Activated CD4-positive, alpha-beta T cell treated with anti-CD3 and anti-CD28 coated beads for 1 hour (primary cell): ENCODE measurements at places on chromosomes 2 and 18.

DNA sequence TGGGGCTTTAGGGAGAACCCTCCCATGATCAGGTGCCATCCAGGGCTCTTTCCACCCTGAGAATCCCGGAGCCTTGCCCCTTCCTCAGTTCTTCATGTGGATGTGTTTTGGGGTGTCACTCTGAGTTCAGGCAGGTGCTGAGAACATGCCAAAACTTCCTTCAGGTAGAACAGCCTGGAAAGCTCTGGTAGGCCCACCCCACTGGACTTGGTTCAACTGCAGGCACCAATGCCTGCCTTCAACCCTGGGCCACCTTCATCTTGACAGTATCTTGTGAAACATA is 85.8 kb downstream of the EPAS1 start:
- no peak for DNase-seq

DNA sequence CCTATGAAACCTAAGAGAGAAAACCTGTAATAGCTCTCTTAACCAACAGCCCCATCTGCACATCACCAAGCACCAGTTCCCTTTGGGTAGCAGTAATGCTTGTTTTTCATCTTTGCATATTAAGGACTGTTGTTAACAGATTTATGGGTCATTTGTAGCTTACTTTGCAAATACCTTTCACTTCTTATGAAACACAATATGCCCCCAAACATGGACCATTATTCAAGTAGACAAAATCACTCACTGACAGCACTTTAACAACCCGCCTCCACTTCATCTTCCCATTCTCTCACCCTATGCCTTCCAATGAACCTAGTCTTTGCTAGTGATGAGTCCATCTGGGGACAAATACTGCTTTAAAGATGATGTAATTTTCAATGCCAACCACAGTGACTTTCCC is 64.4 kb downstream of the GFPT1 start:
- DNase-seq: no peak

GRCh38 chr2:164242409-164242808 is 378.9 kb downstream of the GRB14 start:
- no peak for DNase-seq

DNA sequence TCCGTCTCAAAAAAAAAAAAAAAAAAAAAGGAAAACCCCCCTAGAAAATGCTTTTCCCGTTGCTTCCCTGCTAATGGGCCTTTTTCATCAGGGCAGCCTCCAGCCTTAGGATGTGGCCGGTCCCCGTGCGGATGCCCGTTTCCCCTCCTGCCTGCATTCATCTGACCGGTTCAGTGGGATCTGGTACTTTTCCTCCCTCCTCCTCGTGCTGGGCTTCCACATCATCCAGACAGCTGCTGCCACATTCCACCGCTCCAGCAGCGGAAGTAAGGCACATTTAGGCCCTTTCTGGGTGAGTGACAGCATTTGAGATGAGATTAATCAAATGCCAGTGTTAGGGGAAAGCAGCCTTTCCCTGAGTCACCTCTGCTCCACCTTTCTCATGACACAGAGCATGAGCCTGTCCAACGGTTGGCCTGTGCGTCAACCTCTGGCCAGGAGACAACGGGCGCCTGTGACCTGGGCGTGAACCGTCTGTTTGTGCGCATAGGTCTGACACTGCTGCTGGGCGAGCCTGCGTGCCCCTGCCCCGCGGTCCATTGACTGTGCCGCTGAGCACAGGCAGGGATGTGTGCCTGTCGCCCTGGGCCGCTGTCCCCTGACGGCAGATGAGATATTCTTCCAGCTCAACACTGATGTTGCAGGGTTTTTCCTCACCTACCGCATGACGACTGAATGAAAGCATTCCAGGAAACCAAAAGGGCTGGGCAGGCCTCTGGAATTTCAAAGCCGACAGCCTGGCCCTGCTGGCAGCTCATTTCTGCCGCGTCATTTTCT is 174.0 kb downstream of the TGIF1 start:
- DNase-seq: no peak

GRCh38 chr2:25082002-25082622 is 40.2 kb downstream of the EFR3B start:
- no peak for DNase-seq

- no peak for DNase-seq
Observed at GRCh38 chr2:11175293-11175795, 20.1 kb downstream of the SLC66A3 start.

DNA sequence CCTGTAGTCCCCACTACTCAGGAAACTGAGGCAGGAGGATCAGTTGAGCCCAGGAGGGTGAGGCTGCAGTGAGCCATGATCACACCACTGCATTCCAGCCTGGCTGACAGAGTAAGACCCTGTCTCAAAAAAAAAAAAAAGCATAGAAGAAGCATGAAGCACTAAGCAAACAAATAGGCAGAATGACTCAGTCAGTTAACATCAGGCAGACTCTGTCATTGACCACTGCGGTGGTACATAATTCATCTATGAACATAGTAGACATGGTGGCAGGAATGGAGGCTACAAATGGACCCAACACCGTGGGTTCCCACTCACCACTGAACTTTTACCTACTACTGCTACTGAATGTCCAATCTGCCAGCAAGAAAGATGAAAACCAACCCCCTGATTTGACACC is 7.6 kb upstream of the ASXL2 start:
- DNase-seq: no peak

DNA sequence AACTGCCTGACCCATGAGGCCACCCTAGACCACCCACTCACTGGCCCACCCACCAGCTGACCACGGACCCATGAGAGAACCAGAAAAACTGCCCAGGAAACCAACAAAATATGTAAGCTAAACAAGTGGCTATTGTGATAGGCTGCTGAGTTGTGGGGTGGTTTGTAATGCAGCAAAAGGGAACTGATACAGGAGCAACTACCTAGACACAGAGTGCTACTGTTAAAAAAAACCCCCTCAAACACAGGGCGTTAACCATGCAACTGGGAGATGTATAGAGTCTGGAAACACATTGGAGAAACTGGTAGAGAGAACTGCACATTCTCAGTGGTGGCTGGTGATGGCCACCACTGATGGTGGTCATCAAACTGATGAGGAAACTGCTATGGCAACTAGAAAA is 206.3 kb upstream of the GYPC start:
- no peak for DNase-seq

GRCh38 chr18:24530630-24531111 is 70.2 kb downstream of the HRH4 start:
- no peak for DNase-seq

DNA sequence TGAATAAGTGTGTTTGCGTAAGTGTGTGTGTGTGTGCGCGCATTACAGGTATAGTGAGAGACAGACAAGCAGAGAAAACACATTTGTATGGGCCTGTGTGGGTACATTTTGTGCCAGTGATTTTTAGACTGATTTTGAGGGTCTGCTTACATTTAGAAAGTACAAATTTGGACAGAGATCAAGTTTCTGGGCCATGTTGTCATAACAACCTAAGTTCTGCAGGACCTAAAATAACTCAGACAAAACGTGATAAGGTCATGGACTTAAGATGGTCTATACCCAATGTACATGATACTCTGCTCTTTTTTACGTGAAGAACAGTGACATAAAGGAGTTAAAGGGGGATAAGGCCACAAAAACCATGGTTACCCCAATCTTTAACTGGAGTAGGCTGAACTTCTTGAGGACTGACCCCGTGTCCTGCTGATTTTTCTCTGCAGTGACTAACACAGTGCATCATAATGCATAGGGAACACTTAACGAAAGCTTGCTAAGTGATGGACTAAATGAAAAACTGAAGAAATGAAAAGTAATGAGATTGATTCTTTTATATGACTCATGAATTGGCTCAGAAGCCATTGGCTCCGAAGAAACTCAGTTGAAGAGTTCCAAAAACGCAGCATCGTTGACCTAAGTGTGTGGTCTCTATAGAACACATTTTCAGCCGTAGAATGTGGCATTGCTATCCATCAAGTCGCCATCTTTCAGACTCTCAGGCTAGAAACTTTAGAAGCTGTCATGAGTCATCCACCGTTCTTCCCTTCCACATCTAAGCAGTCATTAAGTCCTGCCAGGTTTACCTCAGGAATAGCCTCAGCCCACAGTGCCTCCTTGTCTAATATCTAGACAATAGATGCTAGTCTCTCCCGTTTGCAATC is 61.6 kb upstream of the NCOA1 start:
- no peak for DNase-seq

DNA sequence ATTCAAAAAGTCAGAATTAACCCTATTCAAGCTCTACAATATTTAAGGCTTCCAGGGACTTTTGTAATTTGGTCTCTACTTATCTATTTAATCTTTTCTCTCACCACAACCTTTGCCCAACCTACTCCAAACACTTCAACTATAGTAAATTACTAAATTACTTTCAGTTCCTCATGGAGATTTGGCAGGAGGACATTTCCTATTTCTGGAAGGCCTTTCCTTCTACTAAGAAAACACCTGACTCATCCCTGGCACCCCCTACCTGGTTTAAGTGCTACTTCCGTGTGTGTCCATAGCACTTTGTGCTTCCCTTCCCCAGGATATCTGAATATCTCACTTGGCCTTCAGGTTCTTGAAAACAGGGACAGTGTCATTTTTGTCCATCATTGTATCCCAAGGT is 96.3 kb downstream of the UPP2 start:
- no peak for DNase-seq

- no peak for DNase-seq
Observed at GRCh38 chr2:216636551-216637450, 3.6 kb downstream of the IGFBP2 start.

- no peak for DNase-seq
Observed at GRCh38 chr2:43408407-43409160, 182.2 kb upstream of the ZFP36L2 start.
